Epithelial cell of umbilical artery (primary cell): ENCODE measurements at places on chromosomes 12 and 14. TPM values are rescaled to one million over a fixed set of nuclear protein-coding genes. Genes with fewer than 3 reads are reported as not detected.

The UTP20 gene
- 18.5 and 23.1 TPM in 2 replicates for total RNA-seq

The DDHD1 gene
- 7.8 and 13.8 TPM in 2 replicates for total RNA-seq

The KIF5A gene
- under 0.01 TPM in 1 of 2 replicates, not detected in the other for total RNA-seq

The PIK3C2G gene
- not detected in 2 replicates for total RNA-seq

The KRT86 gene
- 0.15 TPM in 1 of 2 replicates, not detected in the other for total RNA-seq

The DNAH10 gene
- under 0.01 and 0.15 TPM in 2 replicates for total RNA-seq

The POTEM gene
- not detected in 2 replicates for total RNA-seq

The GPR132 gene
- total RNA-seq: not detected in 2 replicates

The KCNMB4 gene
- 3.9 and 4.0 TPM in 2 replicates for total RNA-seq

The TAS2R20 gene
- total RNA-seq: 1.6 and 2.4 TPM in 2 replicates

The PLEKHH1 gene
- under 0.01 TPM in 2 replicates for total RNA-seq

The ADAM21 gene
- under 0.01 and 0.30 TPM in 2 replicates for total RNA-seq

The GARIN6 gene
- total RNA-seq: not detected in 2 replicates

The SCARB1 gene
- total RNA-seq: 25.4 and 26.0 TPM in 2 replicates

The RASAL1 gene
- not detected in 2 replicates for total RNA-seq

The DIO2 gene
- total RNA-seq: 0.15 TPM in 1 of 2 replicates, not detected in the other

The MYL2 gene
- not detected in 2 replicates for total RNA-seq

The ABCC9 gene
- under 0.01 and 0.15 TPM in 2 replicates for total RNA-seq

The TPH2 gene
- under 0.01 TPM in 1 of 2 replicates, not detected in the other for total RNA-seq

The TAC3 gene
- not detected in 2 replicates for total RNA-seq
